ENCODE measurements at places on chromosomes 1 and 21.
A peak's percentile ranks its signal among the peaks of the same experiment; 100 is the strongest.

- no peak for DNase-seq
Measured at GRCh38 chr1:155979597-155980343, 1.4 kb upstream of the ARHGEF2 start.

DNA sequence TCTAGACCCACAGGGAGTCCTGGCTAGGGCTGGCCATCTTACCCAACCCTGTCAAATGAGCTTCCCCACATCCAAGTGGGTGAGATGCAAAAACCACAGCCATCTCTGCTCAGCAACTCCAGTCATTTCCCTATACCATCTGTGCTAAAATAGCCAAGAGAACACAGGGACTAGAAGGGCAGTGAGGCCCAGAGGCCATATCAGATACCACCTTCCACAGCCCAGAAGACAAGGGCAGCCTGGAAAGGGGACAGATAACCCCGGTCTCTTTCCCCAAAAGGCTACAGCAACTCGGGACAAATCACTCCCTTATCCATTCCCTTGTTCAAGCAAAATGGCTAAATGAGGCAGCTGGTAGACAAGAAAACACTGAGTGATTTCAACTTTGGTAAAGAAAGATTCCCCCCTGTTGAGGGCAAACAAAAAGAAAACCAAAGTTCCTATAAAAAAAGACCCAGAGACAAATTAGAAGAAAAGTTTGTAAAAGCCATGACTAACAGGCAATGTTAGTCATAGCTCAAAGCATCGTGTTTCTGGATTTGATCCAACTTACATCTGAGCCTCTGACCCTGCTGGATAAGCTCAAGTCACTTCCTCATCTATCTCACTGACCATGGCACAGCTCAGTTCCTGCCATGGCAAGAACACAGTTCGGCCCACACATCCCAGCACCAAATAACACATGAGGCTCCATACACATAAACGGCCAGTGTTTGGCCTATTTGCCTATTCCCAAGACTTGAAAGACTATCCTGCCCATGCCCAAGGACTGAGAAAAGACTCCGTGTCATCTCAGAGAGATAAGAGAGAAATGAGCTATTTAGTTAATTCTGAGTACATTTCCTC lies 3.1 kb downstream of the LAMB3 start:
- peak; percentile 52 for DNase-seq

GRCh38 chr1:151710187-151710840 lies 6.3 kb downstream of the CELF3 start:
- peak; percentile 26 for DNase-seq

- DNase-seq: no peak
Measured at GRCh38 chr1:198918920-198919319, 280.1 kb downstream of the PTPRC start.

GRCh38 chr1:160124705-160125478 lies 9.3 kb downstream of the ATP1A2 start:
- no peak for DNase-seq

DNA sequence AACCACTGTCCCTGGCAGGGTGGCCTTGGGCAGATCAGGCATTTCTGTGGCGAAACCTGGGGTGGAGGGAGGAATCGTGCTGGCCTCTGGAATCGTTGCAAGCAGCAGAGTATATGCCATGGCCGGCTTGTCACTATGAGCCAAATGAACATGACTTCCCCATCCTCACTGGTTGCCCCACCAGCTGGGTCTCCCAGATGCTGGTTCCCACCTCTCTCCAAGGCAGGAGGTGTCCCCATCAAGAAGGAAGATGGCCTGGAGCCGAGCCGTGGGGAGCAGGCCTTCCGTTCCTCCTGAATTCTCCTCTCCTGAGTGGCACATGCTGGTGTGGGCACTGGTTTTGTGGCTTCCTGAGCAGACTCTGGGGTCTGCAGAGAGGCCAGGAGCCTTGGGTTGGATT lies 60.2 kb upstream of the ACTRT2 start:
- DNase-seq: no peak

DNA sequence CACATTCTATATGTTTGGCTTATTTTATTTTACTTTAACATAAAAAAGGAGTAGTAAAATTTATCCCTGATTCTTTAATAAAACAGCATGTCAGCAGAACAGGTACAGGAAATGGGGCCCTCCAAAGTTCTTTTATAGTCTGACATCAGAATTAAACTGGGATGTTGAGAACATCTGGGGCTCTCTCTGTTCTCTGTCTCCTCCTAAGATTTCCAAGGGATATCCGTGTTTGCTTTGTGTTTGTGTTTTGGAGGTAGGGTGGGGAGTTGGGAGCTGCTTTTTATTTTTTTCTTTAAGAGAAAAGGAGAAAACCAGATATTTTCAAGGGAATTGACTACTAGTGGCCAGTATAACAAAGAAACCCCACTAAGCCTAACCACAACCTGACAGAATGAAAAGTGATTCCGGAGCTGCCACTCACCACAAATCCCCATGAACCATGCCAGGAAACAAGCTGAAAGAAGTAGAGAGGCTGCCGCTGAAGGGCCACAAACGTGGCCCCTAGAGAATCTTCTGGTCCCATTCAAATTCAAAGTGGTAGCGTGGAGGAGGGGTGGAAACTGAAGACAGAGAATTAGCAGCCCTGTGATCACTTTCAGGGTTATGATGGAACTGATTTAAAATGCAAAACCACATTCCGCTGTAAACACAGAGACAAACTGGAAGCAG lies 369.6 kb upstream of the ADGRL2 start:
- no peak for DNase-seq
